8988T (cell line): ENCODE measurements at places on chromosomes 2 and 18.

DNA sequence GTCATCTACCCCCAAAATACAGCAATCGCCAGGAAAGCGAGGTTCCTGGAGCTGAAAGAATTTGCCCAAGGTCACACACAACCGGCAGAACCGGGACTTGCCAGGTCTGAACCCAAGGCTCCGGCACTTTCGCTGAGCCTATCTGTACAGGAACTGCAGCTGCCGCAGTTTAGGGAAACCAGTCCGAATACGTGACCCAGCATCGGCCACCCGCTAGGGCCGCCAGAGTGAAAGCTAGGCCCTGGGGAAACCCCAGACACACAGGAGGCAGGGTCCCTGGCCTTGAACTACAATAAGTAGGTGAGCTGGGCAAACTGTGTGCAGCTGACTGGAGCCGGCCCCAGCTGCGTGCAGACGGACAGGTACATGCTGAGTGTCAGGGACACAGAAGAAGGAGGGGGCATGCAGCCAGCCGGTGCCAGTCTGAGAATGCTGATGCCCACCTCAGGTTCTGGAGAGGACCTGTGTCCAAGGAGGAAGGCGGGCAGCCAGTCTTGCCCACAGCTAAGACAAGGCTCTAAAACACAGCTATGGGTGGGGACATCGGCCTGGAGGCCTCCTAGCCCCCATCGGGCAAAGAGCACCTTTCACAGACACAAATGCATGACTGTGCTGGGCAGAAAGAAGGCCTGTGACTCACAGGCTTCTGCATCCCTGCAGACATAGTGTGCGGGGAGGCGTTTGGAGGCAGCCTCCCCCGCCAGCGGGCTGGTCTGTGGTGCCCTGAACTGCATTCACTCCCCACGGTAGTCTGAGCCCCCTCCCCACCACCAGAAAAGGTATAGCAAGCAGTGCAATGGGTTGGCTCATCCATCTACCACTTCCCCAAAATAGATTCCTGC lies 107.4 kb upstream of the ID2 start:
- DNase-seq = no peak

DNA sequence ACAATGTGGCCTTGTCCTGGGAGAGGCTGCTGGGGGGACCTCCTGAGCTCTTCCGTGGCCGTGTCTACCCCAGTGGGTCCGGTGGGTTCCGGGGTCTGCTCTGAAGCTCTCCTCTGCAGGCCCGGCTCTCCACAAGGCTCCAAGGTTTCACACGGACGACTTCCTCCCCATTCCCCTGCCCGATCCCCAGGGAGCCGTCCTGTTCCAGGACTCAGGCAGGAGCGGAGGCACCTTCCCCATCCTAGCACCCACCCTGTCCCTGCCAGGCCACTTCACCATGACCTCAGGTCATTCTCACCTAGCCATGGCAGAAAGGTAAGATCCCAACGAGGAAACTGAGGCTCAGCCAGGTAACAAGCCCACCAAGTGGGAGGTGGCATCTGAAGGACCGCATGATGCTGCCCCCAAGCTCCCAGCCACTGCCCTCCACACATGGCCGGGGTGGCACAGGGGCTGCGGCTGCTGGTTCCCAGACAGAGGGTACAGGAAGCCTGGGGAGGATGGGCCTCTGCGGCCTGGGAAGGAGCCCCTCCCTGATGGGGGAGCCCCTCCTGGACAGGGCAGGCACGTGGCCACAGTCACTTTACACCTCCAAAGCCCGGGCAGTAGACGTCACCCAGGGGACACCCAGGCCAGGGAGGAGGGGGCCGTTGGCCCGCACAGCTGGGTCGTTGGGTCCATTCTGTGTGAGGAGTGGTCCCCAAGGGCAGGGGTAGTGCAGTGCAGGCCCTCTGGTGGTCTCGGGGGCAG lies 274.0 kb downstream of the NDUFA10 start:
- no peak for DNase-seq

GRCh38 chr2:10144771-10145518 lies 22.4 kb downstream of the RRM2 start:
- no peak for DNase-seq

DNA sequence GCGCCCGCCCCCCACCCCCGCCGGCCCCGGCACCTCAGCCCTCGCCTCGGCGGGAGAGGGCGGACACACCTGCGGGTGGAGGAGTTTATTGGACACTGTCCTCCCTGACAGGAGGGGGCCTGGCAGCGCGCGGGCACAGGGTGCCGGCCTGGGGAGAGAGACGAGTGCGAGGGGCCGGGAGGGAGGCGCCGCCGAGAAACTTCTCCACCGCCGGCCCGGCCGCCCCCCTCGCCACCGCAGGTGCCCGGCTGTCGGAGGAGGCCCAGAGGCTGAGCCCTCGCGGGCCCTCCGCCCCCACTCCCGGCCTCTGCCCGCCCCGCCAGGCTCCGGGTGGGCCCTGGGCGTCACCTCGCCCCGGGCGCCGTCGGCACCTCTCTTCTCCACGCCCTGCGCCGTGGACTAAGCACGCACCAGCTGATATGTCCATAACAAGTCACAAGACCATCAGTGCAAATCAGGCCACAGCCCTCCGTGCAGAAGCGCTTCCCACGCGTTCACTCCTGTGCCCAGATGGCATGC lies 311.3 kb downstream of the CELF4 start:
- no peak for DNase-seq

DNA sequence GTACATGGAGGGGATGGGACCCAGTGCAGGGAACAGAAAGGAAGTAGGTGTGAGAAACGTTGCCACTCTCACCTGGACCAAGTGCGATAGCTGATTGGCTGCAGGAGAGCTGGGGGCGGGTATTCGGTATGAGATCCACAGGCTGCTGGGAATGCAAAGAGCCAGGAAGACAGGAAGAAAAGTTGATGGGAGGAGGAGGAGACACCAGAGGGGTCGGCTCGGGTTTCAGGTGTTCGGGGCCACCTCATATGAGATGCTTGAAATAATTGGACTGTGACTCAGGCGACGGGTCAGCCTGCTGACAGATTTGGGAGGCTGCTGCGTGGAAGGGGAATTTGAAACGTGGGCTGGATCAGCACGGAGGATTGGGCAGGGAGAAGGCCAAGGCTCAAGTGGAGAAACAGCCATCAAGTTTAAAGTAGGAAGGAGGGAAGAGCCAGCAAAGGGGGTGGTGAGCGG lies 65.1 kb downstream of the MRPS9 start:
- DNase-seq = peak; percentile 81

DNA sequence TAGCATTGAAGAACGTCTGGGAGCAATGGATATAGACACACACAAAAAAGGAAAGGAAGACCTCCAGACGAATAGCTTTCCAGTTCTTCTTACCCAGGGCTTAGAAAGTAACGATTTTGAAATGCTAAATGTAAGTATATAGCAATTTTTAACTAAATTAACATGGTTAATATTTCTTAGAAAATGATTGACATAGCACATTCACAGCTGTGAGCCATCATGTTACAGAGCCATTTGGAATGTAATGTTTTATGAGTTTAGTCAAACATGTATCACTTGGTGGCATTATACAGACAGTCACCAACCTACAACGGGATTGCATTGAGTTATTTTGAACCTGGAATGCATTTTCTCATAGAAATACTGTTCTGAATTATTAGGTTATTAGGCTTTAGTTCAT lies 35.1 kb downstream of the WDR43 start:
- no peak for DNase-seq

GRCh38 chr2:119419065-119419464 lies 12.6 kb upstream of the TMEM37 start:
- DNase-seq = no peak

DNA sequence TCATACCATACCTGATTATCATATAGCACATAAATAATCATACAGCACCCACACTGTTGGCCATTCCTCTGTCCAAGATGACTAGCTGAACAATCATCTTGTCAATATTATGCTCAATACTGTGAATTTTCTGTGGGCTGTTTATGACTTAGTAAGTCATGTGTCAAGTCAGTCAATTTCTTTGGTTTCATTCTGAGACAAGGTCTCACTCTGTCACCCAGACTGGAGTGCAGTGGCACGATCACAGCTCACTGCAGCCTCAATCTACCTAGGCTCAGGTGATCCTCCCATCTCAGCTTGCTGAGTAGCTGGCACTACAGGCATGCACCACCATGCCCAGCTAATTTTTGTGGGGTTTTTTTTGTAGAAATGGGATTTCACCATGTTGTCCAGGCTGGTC lies 5.7 kb downstream of the MCM6 start:
- DNase-seq = no peak

GRCh38 chr18:35144698-35145097 lies 96.1 kb upstream of the ZNF397 start:
- DNase-seq = no peak

- DNase-seq = no peak
Measured at GRCh38 chr2:24233321-24233720, 58.5 kb downstream of the FAM228A start.

- no peak for DNase-seq
Measured at GRCh38 chr2:166628478-166629136, 134.6 kb upstream of the SCN7A start.

DNA sequence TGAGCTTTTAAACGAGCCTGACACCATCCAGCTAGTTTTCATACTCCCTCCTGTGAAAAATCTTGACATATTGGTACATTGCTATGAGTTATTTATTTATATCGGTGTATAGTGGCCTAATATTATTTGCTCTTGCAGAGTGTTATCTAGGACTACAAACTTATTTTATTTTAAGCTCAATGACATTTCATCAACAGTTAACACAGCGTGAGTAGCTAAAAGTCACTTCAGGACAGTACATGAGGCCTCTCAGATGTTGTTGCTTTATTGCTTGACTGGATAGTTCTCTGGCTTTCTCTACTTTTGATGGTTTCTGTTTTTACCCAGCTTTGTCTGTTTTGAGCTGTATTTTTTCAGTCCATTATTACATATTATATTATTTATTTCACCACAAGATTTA lies 172.9 kb upstream of the KLF7 start:
- DNase-seq = no peak

- no peak for DNase-seq
Measured at GRCh38 chr2:227510620-227510958, 38.6 kb downstream of the AGFG1 start.

- DNase-seq = no peak
Measured at GRCh38 chr2:16570516-16570915, 95.1 kb downstream of the CYRIA start.

- DNase-seq = no peak
Measured at GRCh38 chr2:172926785-172927640, 148.6 kb upstream of the MAP3K20 start.

GRCh38 chr2:99863903-99864270 lies 278.5 kb downstream of the AFF3 start:
- DNase-seq = no peak

DNA sequence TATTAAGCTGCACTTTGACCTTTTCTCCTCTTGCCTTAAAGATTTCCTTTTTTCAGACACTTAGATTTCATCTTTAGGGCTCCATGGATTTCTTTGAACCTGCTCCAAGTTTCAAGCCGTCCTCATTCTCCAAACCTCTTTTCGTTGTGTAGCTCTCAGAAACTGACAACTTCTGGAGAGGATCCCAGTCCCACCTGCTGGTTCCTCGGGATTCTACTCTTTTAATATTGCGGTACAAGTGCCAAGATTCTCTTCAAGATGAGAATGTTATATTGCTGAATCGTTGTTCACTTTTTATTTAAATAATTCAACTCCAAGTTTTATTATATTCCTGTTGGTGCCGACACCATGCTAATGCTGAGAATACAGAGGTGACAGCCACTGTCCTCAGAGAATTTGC lies 141.1 kb downstream of the CDH20 start:
- DNase-seq = no peak

GRCh38 chr2:115285416-115285815 lies 843.0 kb downstream of the DPP10 start:
- no peak for DNase-seq

- DNase-seq = peak; percentile 24
Measured at GRCh38 chr2:183070942-183071844, 7.4 kb upstream of the DUSP19 start.

GRCh38 chr2:226380679-226381078 lies 418.9 kb downstream of the IRS1 start:
- no peak for DNase-seq

DNA sequence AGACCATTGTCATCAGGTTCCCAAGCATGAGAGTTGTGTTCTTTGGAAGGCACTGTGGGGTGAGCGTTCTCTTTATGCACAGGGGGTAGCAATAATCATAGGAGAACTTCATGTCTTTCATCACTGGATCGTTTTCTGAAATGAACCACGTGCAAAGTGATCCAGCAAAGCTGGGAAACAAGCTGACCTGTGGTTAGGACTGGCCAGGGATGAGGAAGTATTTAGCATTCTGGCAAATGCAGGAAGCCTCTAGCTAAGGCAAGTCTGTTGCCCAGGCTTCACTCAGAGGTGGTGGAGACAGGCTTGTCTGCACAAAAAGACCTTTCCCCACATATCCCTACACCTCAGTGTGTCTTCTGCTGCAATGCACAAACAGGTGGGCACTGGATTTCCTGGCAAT lies 58.6 kb downstream of the MMADHC start:
- no peak for DNase-seq
